ENCODE measurements at places on chromosomes 11 and 22. TPM values are rescaled to one million over a fixed set of nuclear protein-coding genes. Genes with fewer than 3 reads are reported as not detected.

GRCh38 chr11:12675951-12676711 is 1.9 kb downstream of the TEAD1 start:
- no peak for DNase-seq

DNA sequence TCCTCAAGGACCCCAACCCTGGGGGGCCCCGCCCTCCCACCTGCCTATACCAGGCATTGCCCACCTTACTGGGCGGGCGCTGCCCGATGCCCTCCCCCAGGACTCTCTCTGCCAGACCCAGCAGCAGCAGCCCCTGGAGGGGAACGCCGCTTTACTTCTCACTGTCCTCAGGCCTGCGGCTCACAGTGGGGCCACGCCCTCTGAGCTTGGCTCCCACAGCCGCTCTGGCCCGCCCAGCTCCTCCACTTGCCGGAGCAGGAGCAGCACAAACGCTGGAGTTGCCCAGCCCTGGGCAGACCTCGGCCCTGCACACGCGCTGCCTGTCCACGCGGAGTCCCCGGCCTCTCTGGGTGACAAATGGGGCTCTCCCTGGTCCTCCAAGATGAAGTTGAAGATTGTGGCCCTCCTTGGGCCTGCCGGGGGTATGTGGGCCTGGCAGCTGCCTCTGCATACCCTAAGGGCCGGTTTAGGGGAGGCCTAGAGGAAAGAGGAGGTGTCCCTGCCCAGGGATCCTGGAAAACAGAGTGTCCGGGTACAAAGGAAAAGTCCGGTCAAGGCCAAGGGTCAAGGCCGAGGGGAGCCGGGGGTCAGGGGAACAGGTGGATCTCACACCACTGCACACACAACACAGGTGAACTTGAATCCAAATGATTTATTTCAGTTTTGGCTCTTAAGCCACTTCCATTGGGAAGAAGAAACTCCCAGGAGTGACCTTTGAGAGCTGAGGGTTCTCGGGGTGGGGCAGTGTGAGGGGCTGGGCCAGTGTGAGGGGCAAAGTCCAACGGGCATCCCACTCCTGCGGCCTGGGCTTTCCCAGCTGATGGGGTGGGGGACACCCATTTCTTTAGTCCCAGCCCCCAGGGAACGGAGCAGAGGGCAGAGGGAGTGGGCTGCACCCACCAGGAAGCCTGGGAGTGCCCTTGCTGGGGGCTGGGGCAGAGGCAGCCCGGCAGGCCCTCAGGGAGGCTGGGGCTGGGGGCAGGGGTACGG is 674 bp upstream of the BAIAP2L2 start:
- DNase-seq = peak; percentile 81

PRAME gene
- 0.41 TPM for total RNA-seq

GRCh38 chr11:60447070-60447469 is 8.6 kb upstream of the MS4A1 start:
- no peak for DNase-seq

SAA4 gene
- total RNA-seq = not detected

Data from transverse colon (tissue), 4 donors.